ENCODE measurements at places on chromosomes 16 and 17.

GRCh38 chr16:2155977-2156848 lies 631 bp downstream of the TRAF7 start:
- no peaks in the 10 kb centered on the region for H3K36me3 ChIP-seq
- H3K4me3 ChIP-seq, result peak overlapping the region; percentile 75
- no peaks in the 10 kb centered on the region for H3K27me3 ChIP-seq
- H3K27ac ChIP-seq, result no peak overlapping the region
- peaks cover 26% of the 10 kb centered on the region for H3K4me1 ChIP-seq

DNA sequence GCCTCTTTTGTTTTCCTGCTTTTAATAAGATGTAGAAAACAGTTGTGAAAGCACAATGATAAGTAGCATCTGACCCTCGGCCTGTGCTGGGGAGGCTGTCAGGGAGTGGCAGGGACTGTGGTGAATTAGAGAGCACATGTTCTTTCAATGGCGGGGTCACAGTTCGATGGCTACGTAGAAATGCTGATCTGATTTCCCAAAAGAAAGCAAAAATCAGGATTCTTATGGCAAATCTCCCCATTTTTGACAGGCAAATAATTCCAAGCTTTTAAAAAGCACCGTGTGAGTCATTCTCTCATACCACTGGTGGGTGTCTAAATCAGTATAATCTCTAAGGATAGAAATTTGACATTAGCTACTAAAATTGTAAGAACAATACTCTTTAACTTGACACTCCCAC lies 4.2 kb upstream of the MAPK7 start:
- no peaks in the 10 kb centered on the region for H3K36me3 ChIP-seq
- no peak overlapping the region for H3K27ac ChIP-seq
- peaks cover 5% of the 10 kb centered on the region for H3K4me1 ChIP-seq
- DNase-seq, result no peak
- no peak overlapping the region for H3K4me3 ChIP-seq

DNA sequence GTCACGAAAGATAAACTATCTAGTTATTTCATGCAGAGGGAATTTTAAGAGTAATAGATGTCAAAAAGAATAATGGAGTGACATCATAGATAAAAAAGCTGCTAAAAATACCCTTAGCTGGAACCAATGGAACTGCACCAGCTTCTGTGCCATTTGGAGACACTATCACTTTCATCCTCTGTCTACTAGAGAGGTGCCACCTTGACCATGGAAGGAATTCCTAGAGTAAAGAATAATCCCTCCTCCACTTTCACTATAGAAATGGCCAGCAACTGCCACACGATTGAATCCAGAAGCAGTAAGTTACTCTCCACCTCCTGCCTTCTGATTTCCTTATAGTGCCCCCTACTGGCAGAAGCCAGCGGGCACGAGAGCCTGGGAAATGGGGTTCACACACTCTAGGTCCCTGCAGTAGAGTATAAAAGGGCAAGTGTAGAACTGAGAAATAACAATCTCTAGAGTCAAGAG lies 2.8 kb upstream of the ALDH3A2 start:
- no peak for DNase-seq
- no peak overlapping the region for H3K4me3 ChIP-seq
- no peaks in the 10 kb centered on the region for H3K27me3 ChIP-seq

- no peak overlapping the region for H3K4me3 ChIP-seq
- no peak overlapping the region for H3K27ac ChIP-seq
- no peaks in the 10 kb centered on the region for H3K27me3 ChIP-seq
- H3K36me3 ChIP-seq, result no peaks in the 10 kb centered on the region
- no peaks in the 10 kb centered on the region for H3K4me1 ChIP-seq
Measured at GRCh38 chr17:7186241-7186640, 7.1 kb upstream of the ASGR1 start.

- DNase-seq, result no peak
- H3K36me3 ChIP-seq, result no peaks in the 10 kb centered on the region
- H3K4me3 ChIP-seq, result no peak overlapping the region
- H3K4me1 ChIP-seq, result peaks cover 8% of the 10 kb centered on the region
- no peaks in the 10 kb centered on the region for H3K27me3 ChIP-seq
Measured at GRCh38 chr16:78240459-78241222, 141.2 kb downstream of the WWOX start.

DNA sequence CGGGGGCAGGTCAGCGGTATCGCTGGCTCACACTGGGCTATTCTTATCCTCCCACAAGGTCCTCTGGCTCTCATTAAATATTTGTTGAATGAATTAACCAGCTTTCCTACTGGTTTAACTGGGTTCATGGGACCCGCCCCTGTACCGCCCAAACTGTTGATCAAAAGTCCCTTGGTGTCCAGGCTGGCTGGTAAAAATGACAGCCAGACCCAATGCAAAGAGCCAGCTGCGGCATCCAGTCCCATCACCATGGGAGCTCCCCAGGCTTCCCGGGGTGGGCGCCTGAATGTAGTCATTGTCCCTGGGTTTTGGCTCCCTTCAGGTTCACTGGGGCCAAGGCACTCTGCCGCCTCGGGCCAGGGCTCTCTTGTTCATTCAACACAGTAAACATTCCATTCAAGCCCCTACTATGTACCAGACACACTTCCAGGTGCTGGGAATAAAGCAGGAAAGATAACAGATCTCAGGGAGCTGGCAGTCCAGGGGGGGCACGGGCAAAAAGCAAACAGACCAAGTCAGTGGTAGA lies 11.7 kb upstream of the ATP2C2 start:
- H3K36me3 ChIP-seq, result no peaks in the 10 kb centered on the region
- DNase-seq, result no peak
- H3K4me3 ChIP-seq, result no peak overlapping the region
- no peaks in the 10 kb centered on the region for H3K27me3 ChIP-seq

- no peaks in the 10 kb centered on the region for H3K27me3 ChIP-seq
- DNase-seq, result no peak
- H3K4me1 ChIP-seq, result peaks cover 11% of the 10 kb centered on the region
- H3K36me3 ChIP-seq, result no peaks in the 10 kb centered on the region
- H3K27ac ChIP-seq, result no peak overlapping the region
- H3K4me3 ChIP-seq, result no peak overlapping the region
Measured at GRCh38 chr16:68889508-68890150, 46.3 kb downstream of the TANGO6 start.

- H3K4me1 ChIP-seq, result no peaks in the 10 kb centered on the region
- DNase-seq, result no peak
- no peaks in the 10 kb centered on the region for H3K27me3 ChIP-seq
- no peak overlapping the region for H3K27ac ChIP-seq
- H3K36me3 ChIP-seq, result no peaks in the 10 kb centered on the region
Measured at GRCh38 chr17:39167476-39167875, 1.5 kb upstream of the ARL5C start.

DNA sequence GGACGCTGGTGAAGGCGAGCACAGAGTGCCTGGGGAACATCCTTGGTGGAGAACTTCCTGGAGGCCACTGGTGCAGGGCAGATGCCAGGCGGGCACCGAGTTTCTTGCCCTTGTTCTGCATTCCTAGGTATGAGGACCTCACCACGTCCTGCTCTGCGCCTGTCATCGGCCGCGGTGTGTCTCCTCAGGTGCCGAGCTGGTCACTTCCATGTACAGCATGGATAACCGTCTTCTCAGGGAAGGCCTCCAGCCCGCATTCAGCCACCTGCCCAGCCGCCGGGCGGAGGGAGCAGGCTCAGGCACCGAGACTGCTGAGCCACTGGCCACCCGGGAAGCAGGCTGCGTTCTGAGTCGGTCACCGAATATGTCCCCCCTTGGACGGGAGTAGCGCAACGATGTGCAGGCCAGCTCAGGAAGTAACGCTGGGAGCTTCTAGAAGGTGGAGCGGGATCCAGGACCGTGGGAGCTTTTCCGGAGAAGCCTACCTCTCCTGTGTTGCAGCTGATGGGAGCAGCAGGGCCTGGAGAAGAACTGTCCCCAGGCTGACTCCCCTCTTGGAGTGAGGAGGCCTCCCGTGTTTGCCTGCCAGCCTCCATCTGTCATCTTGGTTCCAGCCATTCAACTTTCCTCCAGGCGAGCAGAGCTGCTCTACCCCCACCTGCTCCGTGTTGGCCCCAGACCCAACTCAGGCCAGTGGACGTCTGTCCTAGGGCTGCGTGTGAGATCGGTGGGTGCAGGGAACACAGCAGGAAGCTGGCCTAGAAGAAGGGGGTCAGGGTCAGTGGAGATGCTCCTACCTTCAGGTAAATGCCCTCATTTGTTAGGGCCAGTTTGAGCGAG lies 2.1 kb upstream of the BAIAP2 start:
- no peaks in the 10 kb centered on the region for H3K27me3 ChIP-seq
- H3K4me3 ChIP-seq, result no peak overlapping the region
- H3K36me3 ChIP-seq, result no peaks in the 10 kb centered on the region

All from ovary (tissue), 10 donors.